ENCODE measurements at places on chromosomes 1 and 21.

GRCh38 chr1:27616441-27616840, 12.5 kb upstream of the AHDC1 start:
- no peak for DNase-seq

DNA sequence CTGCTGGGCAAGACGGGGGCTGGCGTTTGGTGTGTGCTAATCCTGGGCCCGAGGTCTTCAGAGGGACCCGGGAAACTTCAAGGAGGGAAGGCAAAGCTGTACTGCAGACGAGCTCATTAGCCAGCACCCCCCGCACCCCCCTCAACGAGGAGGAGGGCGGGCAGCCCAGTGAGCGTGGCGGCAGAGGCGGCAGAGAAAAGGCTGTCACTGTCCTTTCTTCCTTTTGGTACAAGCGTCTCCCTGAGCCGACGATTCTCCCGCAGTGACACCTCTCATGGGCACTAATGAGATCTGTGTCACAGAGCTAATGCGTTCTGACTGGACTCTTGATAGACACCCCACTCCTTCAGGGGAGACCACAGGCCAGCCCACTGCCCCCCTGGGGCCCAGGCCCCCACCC, 29.5 kb downstream of the DMAP1 start:
- DNase-seq, result no peak

DNA sequence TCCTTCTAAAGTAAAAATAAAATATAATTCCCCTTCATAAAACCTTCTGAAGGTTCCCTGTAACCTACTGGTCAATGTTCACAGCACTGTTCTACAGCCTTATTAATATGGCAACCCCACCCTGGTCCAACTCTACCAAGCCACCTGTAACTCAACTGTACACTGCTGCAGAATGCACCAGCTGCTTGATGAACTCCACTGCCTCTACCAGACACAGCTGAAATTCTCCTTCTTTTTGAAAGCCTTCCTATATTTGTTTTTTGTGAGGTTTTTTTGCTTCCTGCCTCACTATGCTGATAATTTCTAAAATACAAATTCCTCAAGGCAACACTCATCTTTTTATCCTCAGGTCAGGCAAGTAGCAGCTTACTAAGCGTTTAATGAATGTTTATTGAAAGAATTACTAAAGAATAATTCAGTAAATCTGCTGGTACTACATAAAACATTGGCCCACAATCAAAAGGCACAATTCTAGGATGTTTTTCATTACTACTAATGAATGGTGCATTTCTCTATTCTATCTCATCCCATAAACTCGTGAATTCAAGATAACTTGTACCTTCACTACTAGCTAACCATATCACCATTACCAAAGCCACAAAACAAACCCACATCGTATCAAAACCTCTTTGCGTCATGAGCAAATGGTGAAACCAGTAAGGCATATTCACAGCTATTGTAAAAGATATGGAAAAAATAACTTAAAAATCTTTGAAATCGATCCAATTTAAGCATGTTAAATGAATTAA, 2.4 kb downstream of the SSX2IP start:
- DNase-seq, result no peak

DNA sequence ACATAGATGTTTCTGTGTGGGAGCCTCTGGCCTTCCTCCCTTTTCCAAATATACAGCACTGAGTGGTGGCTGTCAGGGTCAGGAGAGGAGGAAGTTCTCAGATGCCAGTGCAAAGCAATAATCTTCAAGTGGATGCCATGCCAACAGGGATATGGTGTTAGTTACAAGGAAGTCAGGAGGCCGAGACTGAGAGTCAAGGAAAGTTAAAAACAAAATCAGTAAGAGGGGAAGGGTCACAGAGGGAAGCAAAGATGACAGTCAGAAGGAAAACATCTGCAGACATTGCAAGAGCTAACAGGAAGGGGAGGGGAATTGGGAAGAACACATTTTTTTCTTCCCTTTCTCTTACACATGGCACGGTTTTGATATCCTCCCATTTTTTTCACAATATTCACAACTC, 691.4 kb downstream of the ADGRL2 start:
- DNase-seq, result no peak

- DNase-seq, result no peak
Observed at GRCh38 chr1:235865565-235866204, 1.0 kb downstream of the LYST start.

GRCh38 chr1:214067853-214068703, 80.3 kb downstream of the PROX1 start:
- DNase-seq, result no peak

- DNase-seq, result no peak
Observed at GRCh38 chr1:183840140-183840539, 35.2 kb downstream of the RGL1 start.

DNA sequence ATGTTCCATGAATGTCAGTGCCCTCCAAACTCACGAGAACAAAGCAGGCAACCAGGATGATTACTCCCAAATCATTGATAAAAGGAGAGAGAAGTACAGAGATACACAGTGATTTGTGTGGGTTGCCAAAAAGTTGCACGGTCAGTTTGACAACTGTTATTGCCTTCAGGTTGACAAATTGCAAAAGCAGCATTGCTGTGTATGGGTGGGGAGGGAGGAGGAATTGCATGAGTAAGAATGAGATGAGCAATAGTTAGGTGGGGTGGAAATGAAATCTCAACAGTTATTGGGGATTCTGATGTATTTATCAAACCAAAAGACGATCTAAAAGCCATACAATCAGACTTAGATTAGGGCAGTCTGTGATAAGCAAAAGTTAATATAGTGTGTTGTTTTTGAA, 93.7 kb downstream of the NTMT2 start:
- no peak for DNase-seq

DNA sequence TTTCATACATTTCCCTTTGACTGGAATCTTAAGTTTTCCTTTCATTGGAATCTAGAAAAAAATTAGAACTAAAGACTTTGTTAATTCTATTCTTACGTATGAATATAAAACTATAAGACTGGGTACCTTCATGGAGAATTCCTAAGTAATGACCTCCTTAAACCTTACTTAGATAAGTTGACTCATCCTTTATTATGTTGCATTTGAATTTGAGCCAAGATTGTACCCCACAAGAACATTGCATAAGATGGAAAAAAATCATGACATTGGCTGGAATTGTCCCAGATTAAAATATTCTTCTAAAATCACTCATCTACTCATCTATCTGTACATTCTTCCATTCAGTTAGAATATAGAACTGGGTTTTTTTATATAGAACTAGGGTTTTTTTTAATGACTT, 137.4 kb downstream of the C1orf21 start:
- DNase-seq, result no peak

DNA sequence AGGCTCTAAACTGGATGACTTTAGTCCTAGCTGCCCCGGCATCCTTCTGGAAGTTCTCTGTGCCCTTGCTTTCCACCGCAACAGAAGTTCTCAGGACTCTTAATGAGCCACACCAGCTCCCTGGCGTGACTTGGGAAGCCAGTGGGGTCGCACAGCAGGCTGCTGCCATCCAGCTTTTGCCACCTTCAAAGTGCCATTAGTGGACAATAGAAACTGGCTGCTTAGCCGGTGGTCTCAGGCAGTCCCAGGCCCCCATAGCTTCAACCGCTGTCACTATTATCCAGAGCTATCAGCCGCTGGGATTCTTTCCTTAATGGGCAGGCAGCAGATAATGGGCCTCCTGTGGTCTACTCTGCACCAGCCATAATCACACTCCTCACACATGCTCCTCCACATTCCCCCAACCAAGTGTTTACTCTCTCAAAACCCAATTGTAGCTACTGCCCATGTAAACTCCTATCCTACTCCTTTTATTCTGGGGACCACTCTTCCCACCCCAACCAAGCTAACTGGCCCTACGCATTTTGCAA, 37.3 kb downstream of the PLEKHA6 start:
- DNase-seq, result no peak

DNA sequence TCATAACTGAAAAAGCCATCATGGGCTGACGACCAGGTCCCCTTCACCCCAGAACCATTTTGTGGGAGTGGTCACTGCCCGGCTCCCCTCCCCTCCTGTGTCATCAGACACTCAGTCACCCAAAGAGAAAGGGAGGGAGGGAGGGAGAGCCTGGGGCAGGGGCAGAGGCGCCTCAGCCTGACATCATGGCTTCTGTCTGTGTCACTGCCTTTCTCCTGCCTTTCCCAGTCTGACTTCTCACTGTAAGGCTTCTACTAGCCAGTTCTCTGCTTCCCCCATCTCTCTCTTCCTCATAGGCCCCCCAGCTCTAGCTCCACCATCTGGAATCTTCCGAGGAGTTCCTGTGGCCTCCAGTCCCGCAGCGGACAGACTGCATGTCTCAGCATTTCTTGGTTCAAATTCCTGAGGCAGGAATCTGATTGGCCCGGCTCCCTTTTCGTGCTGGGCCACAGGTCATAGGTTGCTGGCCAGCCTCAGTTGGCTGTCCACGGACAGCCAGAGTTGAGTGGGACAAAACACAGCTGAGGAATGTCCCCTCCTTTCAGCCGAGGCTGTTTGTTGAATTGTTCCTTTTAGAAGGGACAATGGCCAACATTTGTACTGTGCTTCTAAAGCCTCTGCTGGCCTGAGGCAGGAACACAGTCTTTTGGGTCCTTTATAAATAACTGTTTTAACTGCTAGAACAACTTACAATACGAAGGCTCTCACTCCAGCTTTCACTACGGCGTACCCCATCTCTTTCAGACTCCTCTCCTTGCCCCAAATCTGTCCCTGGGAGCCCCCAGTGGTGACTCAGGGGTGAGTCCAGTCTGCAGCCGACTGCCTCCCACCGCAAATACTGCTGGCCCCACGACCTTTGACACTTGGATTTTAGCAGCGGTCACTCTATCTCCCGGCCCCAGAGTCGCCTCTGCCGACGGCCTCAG, 18.7 kb upstream of the KANK4 start:
- no peak for DNase-seq

GRCh38 chr1:94070865-94071264, 50.1 kb downstream of the ABCA4 start:
- no peak for DNase-seq

GRCh38 chr1:32998064-32998463, 33.5 kb upstream of the RNF19B start:
- DNase-seq, result no peak

GRCh38 chr1:214953901-214954616, 128.5 kb upstream of the KCNK2 start:
- no peak for DNase-seq

DNA sequence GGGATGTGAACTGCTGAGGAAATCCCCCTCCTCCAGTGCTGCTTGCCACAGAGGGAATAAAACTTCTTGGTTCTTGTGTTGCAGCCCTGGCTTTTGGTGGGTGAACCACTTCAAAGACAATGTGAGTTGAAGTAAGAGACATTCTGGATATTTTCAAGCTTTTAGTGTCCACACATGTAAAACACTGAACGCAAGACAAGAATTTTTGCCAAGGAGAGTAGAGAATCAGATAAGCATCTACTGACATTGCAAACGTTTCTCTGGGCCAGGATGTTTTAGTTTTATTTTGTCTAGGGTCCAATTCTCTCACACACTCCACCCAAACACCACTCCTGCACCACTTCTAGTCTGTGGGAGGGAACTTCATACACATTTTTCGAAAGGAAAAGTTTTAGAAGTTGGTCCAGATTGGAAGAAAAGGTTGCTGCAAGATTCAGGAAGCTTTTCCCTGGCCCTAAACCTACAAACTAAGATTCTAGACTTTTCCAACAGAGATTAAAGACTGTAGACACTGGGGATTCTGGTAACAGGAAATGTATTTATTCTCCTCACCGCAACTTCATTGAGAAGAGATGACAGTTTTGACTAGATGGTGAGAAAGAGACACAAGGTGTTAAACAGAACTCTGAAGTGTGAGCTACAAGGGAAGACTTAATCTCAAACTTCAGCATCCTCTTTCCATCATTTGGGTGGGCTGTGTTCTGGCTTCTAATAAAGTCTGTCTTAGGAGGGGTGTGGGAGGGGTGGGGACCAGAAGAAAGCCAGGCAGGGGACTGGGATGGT, 16.1 kb downstream of the FASLG start:
- no peak for DNase-seq

DNA sequence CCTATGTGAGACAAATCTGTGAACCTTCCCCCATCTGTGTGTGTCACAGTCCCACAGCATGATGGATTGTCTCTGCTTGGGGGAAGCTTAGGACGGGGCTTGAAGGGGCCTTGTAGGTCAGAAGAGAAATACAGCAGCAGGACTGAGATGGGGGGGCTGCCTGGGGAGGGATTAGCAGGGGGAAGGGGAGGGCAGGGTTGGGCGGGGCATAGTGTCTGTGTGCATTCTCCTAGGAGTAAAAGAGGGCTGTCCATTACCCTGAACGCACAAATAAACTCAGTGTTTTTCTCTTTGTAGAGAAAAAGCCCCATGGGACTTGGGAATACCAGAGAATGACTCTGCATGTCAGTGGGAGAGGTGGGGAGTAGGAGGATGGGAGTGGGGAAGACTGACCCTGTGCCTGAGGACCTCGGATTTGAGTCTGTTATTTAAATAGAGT, 16.4 kb downstream of the RNF220 start:
- no peak for DNase-seq

- DNase-seq, result no peak
Observed at GRCh38 chr21:18340387-18340942, 63.1 kb downstream of the TMPRSS15 start.

- DNase-seq, result no peak
Observed at GRCh38 chr1:12436817-12437599, 181.0 kb downstream of the DHRS3 start.

DNA sequence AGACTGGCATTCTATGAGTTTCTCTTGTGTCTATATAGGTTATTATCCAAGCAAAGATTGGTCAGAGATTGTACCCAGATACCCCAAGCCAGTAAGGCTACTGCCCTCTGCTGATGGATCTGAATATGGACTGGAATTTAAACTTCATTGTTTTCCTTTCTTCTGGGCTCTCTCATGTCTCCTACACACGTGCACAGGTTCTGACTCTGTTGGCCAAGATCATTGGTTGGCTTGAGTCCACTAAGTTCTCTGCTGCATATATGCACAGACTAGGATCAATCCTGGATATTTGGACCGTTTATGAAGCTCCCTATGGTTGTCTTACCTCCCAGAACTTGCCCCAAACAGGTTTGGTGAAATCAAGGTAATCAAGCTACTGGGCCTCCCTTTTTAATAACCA, 69.7 kb downstream of the CC2D1B start:
- DNase-seq, result no peak

DNA sequence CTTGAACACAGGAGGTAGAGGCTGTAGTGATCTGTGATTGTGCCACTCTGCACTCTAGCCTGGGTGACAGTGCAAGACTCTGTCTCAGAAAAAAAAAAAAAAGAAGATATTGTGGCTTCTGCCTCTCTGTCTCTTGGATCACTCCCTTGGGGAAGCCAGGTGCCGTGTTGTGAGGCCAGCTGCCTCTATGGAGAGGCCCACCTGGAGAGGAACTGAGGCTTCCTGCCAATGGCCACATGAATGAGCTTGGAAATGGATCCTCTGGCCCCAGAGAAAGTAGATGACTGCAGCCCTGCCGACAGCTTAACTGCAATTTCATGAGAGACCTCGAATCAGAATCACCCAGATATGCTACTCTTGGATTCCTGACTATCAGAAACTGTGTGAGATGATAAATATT, 19.7 kb upstream of the AK2 start:
- no peak for DNase-seq
